NCI-H187 treated with DMSO at 0.1 percent for 48 hours (cell line): ENCODE measurements at places on chromosomes 3 and 15.

GRCh38 chr3:195999896-196000295 is 82.0 kb downstream of the TFRC start:
- DNase-seq: no peak

DNA sequence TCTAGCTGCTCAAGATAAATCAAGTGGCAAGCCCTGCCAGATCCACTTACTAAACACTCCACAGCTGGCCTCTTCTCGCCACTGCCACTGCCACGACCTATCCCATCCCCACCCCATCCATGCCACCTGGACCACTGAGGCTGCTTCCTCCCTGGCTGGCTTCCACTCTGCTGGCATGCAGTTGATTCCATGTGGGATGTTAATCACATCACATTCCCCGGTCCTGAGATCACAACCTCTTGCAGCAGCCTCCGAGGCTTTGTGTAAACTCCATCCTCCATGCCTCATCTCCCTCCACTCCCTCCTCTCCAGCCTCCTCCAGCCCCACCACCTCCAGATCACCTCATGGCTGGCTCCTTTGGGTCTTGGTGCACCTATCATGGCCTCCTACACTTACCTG is 7.7 kb downstream of the NCKIPSD start:
- DNase-seq: no peak

DNA sequence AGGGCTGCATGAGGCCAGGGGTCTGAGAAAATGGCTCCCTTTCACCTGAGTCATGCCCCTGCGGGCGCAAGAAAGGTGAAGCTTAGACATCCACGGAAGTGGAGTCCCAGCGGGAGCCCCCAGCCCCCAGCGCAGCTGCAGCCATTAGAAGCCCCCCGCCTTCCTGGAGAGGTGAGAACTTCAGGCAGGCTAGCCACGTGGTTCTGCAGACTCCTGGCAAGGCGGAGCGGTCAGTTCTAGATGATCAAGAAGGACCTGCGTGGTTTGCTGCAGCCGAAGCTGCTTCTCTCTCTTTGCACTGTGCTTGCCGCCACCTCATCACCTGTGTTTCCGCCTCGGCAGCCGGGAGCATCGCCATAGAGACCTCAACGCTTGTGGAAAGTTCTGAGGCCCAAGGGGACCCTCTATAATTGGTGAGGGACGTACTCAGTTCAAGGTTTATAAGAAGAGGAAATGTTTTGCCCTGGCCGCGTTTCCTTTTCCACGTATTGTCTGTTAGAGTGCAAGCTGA is 15.8 kb upstream of the KCNMB3 start:
- no peak for DNase-seq

- no peak for DNase-seq
Measured at GRCh38 chr3:51393564-51393963, 2.5 kb downstream of the RBM15B start.

DNA sequence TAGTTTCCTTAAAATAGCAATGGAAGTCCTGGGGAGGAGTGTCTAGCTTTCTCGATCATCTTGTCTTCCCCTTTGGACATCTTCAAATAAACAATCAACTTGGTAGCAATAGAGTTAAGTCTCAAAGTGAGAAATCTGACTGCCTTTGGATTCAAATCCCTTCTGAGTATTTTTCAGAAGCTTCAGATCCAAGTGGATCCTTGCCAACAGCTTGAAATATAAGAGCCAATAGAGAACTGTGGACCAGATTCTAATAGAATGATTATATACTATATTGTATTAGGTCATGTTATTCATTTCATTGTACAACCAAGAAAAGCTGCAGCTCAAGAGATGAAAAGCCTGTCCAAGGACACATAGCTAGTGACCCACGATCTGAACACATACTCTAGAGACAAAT is 60.2 kb downstream of the SYNPR start:
- no peak for DNase-seq

DNA sequence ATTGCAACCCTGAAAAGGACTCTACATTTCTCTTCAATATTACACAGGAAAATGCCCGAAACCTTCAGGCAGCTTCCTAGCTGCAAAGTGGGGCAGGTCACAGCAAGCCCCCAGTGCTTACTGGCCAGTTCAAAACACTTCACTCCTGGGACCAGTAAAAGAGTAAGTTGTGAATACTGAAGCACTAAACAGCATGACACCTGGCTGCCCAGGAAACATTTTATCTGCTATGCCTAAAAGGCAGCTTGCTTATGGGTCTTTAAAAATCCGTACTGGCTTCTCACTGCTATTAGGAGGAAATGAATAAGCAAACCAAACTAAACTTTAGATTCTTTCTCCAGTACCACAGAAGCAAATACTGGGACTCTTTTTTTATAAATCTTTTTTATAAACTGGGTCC is 457.9 kb upstream of the ALCAM start:
- DNase-seq: no peak

DNA sequence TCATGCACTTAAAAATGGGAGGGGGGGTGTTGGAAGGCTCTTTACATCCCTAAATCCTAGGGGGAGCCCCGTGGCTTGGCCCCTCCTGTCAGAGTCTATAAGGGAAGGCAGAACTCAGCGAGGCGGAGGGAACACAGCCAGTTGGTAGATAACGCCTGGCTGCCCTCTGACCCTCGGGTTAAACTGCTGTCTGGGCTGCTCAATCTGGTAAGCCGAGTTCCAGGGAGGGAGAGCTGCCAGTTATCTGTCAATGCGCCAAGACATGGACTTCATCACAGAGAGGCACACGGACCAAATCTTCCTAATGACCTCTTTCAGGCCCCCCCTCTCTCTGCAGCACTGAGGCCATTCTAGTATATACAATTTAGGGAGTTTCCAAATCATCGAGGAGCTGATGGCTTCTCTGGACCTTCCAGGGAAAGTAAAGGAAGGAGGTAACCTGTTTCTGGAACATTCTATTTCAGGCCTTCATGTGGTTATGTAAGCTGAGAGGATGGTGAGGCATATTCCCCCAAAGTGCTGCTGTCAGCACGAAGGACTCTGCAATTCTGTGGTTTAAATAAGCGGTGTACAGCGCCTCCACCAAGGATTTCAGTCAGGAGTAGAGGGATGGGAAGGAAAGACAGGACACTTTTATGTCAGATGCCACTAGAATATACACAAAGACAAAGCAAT is 349.0 kb downstream of the MCTP2 start:
- DNase-seq: no peak

DNA sequence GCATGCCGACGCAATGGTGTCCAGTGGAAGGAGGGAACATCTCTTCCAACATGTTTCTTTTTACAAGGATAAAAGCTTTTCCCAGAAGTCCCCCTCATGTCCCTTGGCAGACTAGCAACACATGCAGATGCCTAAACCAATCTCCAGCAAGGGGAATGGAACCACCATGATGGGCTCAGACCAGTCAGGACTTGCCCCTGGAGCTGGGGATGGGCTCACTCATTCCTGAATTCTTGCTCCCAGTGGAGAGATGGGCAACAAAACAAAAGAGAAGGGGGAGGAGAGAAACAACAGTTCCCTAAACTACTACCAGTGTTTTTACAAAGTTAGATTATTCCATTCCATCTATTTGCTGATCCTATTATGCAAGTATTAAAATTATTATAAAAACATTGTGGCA is 76.8 kb upstream of the OXTR start:
- no peak for DNase-seq

DNA sequence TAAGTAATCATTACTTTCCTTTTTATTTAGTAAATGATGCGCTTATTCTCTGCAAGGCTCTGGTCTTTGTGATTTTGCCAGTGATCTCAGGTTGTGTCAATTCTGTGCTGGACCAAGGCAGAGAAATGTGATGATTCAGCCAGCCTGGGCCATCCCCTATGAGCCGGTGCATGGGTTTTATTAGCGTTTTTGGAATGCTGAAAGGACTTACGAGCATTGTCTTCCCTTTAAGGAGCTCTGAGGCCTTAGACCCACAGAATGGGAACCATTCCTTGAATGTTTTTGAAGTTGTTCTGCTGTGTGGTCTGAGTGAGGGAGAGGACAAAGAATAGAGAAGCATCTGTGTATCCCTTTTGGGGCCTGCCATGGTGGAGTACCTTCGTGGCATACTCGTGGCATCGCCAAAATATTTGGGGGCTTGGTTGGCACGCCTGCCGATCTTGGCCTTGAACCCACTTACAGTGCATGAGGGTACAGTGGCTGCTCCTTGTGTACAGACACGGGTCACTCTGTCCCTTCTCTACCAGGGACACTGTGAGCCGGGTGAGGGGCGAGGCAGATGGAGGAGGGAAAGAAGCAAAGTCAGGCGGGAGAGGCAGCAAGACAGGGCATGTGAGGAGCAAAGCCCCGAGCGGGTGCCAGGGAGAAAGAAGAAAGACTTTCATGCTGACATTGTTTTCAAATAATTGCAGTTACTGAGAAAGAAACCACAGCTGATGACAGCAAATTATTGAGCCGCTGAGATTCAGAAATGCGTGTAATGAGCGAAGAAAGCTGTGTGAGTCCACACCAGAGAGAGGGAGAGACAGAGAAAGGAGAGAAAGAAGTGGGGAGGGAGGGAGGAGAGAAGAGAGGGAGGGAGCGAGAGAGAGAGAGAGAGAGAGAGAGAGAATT is 269.4 kb upstream of the RGMA start:
- no peak for DNase-seq

DNA sequence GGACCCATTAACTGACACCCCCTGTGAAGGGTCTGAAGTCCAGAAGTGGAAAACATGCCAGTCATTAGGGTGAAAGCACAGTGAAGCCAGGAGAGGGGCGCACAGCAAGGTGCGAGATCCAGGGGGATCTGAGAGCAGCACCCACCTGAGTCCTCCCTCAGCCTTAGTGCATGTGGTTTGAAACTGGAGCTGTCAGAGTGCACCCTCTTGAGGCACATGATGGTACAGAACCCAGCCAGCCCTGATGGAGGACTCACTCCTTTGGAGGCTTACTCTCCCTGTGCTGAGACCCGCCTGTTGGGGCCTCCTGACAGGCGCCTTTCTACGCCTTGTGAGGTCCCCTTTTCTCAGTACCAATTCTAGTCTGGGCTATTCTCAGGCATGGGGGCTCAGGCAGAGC is 77.8 kb downstream of the IL20RB start:
- no peak for DNase-seq

DNA sequence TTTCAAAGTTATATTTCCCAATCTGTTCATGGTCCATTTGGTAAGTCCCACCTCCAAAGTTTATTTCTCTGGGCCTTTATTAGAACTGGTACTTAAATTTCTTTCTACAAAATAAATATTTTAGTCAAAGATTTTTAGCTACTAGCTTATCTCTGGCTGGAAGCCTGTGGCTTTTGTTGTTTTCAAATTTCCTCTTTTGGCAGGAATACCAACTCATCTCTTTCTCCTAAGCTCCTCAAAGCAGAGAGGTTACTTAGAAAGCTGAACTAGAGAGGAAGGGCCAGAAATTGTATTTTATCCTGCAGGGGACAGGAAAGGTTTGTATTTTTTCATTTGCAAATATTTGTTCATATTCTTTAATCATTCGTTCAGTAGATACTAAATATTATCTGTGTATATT is 227.8 kb downstream of the TBL1XR1 start:
- no peak for DNase-seq

DNA sequence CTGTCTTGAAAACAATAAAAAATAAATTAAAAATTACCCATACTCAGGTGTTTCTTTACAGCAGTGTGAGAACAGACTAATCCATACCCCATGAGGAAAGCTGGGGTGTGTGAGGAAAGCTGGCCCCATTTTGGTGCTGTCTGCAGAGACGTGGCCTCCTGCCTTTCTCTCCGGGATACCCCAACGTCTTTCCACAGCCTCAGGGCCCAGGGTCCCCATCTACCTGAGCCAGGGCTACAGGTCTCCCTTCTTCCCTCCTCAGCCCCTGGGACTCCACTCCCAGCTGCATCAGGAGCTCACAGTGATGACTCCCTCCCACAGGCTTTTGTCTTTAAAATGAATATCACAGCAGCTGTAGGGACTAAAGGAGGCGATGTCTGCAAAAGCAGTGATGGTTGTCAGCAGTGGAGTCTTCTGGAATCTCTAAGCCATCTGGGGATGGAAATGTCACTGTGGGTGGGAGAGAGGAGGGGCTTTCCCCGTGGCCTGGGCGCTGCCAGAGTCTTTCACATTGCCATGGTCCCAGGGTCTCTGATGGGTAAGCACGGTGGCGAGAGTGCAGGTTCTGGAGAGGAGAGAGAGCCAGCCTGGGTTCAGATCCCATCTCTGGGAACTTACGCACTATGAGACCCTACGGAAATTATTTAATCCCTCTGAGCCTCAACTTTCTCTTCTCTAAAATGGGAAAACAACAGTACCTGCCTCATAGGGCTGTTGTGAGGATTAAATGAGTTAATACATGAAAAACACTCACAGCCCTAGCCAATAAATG is 259.3 kb downstream of the PLCL2 start:
- no peak for DNase-seq

GRCh38 chr15:63931556-63931955 is 97.8 kb upstream of the HERC1 start:
- no peak for DNase-seq
